Kidney (tissue), 22 donors: ENCODE measurements at places on chromosomes 5 and 9. TPM values are rescaled to one million over a fixed set of nuclear protein-coding genes. Genes with fewer than 3 reads are reported as not detected.

The INSL4 gene
- not detected for polyA plus RNA-seq

The WDR31 gene
- polyA plus RNA-seq = 3.1 TPM

The HIGD2A gene
- polyA plus RNA-seq = 344 TPM

The SLC6A7 gene
- polyA plus RNA-seq = not detected

The PCDHGB3 gene
- polyA plus RNA-seq = 0.15 TPM

- H3K36me3 ChIP-seq = no peaks in the 10 kb centered on the region
- H3K27ac ChIP-seq = no peak overlapping the region
- no peak overlapping the region for H3K4me3 ChIP-seq
These were observed 110.9 kb upstream of the ADAMTSL1 start for GRCh38 chr9:18362901-18363685.

GRCh38 chr5:176515396-176515795, 21.8 kb downstream of the RNF44 start:
- no peaks in the 10 kb centered on the region for H3K4me1 ChIP-seq
- no peak for DNase-seq
- no peaks in the 10 kb centered on the region for H3K27me3 ChIP-seq
- H3K36me3 ChIP-seq = no peaks in the 10 kb centered on the region

DNA sequence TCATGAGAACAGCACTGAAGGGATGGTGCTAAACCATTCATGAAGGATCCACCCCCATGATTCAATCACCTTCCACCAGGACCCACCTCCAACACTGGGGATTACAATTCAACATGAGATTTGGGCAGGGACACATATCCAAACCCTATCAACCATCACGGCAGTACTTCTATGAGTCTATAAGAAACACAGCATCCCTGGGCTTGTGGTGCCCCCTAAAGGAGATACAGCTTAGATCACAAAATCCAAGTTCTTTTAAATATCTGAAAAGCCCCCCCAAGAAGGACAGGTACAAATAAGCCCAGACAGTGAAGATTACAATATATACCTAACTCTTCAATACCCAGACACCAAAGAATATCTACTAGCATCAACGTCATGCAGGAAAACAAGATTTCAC, 233.7 kb upstream of the ADRA1B start:
- no peaks in the 10 kb centered on the region for H3K4me1 ChIP-seq
- DNase-seq = no peak
- H3K36me3 ChIP-seq = no peaks in the 10 kb centered on the region

GRCh38 chr9:91761362-91761761, 188.7 kb downstream of the ROR2 start:
- H3K4me1 ChIP-seq = no peaks in the 10 kb centered on the region
- no peak overlapping the region for H3K4me3 ChIP-seq
- DNase-seq = no peak
- no peaks in the 10 kb centered on the region for H3K36me3 ChIP-seq
- no peaks in the 10 kb centered on the region for H3K27me3 ChIP-seq

- H3K36me3 ChIP-seq = no peaks in the 10 kb centered on the region
- H3K4me1 ChIP-seq = no peaks in the 10 kb centered on the region
- no peak overlapping the region for H3K27ac ChIP-seq
- no peaks in the 10 kb centered on the region for H3K27me3 ChIP-seq
- no peak for DNase-seq
- no peak overlapping the region for H3K4me3 ChIP-seq
These were observed 58.8 kb downstream of the C6 start for GRCh38 chr5:41154491-41154890.

DNA sequence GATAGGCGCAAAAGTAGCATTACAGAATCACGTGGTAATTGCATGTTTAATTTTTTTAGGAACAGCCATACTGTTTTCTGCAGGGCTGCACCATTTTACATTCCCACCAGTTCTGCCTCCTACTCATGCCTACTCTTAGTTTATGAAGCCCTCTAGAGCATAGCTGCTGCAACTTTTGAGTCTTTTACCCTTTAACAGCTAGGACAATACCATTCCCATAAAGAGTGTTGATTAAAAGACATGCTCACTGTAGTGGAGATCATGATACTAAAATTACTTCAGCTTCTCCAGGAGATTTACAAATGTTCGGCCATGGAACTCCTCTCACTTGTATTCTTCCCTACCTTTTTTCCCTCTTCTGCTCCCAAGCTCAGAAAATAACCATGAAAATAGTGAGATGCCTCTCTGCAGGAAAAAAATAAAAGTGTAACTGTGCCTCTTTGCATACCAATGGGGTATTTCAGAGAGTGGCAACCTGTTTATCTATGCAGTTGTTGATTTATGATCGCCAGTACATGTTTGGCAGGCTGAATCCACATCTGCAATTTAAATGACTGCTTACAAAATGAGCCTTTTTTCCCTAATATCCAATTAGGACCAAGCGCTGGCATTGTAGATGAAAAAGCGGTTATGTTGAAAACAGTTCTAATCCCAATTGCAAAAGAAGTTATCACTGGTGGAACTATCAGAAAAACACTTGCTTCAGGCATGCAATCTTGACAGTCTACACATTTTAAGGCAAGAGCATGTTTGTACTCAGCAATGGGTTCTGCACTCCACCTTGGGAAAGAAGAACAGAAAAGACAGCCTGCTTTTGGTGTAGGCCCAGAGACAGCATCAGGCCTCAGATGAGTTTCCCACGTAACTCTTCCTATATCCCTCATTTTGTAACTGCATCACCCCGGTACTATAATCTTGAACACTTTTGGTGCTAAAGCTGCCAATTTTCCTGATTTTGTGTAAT, 131.1 kb downstream of the ADAMTSL1 start:
- no peak overlapping the region for H3K27ac ChIP-seq
- no peaks in the 10 kb centered on the region for H3K36me3 ChIP-seq
- no peak overlapping the region for H3K4me3 ChIP-seq
- H3K4me1 ChIP-seq = no peaks in the 10 kb centered on the region

DNA sequence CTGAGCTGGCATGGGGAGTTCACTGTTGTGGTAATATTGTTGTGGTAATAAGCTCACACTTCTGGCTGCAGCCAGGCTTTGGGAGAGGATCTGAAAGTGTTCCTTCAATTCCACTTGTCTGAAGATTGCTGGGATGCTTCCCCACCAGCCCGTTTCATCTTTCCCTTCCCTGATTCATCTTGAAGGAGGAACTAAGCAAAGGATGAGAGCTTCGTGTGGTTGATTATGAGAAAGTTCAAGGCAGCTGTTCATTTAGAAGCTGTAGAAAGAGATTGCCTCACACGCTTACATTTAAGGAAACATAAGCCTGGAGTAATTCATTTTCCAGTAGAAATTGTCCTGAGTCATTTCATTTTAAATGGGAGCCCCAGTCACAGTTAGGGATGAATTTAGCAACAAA, 122.4 kb upstream of the GAS1 start:
- no peak overlapping the region for H3K4me3 ChIP-seq
- no peaks in the 10 kb centered on the region for H3K4me1 ChIP-seq
- no peak overlapping the region for H3K27ac ChIP-seq
- DNase-seq = no peak

- no peak overlapping the region for H3K27ac ChIP-seq
- H3K4me1 ChIP-seq = peaks cover 3% of the 10 kb centered on the region
- no peak overlapping the region for H3K4me3 ChIP-seq
These were observed 20.7 kb downstream of the TNFSF8 start for GRCh38 chr9:114909661-114910060.

- H3K36me3 ChIP-seq = no peaks in the 10 kb centered on the region
- no peak for DNase-seq
- H3K27me3 ChIP-seq = no peaks in the 10 kb centered on the region
- H3K4me3 ChIP-seq = no peak overlapping the region
- H3K27ac ChIP-seq = no peak overlapping the region
These were observed 48.6 kb downstream of the NACC2 start for GRCh38 chr9:136046554-136046920.

GRCh38 chr5:137315534-137316345, 183.4 kb downstream of the SPOCK1 start:
- peaks cover 3% of the 10 kb centered on the region for H3K4me1 ChIP-seq
- no peaks in the 10 kb centered on the region for H3K27me3 ChIP-seq
- DNase-seq = no peak
- H3K36me3 ChIP-seq = no peaks in the 10 kb centered on the region
- H3K27ac ChIP-seq = no peak overlapping the region

DNA sequence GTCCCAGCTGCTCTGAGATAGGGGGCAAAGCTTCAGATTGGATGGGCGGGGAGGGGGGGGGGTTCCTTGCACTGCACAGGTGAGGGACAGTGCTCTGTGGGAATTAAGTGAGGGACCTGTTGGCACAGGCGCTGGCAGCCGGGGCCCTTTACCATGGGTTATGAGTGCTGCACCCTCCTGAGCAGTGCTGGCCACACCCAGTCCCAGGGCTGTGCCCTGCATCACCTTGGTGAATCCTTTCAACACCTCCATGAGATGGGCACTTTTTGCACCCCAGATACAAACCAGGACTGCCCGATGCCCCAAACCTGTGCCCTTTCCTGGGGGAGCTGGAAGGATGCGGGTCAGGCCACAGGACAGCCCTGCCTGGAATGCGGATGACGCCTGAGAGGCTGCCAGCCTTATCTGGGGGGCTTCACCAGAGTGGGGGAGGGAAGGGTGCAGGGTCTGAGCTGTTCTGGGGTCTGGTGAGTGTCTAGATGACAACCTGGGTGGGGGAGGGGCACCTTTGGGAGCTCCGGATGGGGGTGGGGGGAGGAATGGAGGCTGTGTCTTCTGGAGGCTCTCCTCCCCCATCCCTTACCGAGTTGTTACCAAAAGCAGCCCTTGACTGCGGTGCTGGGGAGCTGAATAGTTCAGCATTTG, 5.2 kb downstream of the CRB2 start:
- no peak for DNase-seq
- H3K4me1 ChIP-seq = no peaks in the 10 kb centered on the region
- no peaks in the 10 kb centered on the region for H3K27me3 ChIP-seq

DNA sequence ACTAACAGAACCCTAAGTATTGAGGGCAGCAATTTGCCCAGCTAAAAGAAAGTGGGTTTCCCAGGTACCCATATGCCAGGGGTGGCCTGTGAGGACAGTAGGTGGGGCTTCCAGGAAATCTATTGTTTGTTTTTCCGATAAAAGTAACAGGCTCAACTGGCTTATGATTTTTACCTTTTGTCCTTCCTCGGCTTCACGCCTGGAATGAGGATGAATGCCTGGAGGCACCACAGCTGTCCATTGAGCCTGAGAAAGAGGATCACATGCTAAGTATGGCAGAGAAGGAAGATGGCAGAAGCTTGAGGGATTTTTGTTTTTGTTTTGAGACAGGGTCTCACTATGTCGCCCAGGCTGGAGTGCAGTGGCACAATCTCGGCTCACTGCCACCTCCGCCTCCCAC, 84.1 kb downstream of the KLF4 start:
- DNase-seq = no peak
- H3K27me3 ChIP-seq = no peaks in the 10 kb centered on the region
- H3K36me3 ChIP-seq = no peaks in the 10 kb centered on the region
